ENCODE measurements at places on chromosomes 5 and 9.

DNA sequence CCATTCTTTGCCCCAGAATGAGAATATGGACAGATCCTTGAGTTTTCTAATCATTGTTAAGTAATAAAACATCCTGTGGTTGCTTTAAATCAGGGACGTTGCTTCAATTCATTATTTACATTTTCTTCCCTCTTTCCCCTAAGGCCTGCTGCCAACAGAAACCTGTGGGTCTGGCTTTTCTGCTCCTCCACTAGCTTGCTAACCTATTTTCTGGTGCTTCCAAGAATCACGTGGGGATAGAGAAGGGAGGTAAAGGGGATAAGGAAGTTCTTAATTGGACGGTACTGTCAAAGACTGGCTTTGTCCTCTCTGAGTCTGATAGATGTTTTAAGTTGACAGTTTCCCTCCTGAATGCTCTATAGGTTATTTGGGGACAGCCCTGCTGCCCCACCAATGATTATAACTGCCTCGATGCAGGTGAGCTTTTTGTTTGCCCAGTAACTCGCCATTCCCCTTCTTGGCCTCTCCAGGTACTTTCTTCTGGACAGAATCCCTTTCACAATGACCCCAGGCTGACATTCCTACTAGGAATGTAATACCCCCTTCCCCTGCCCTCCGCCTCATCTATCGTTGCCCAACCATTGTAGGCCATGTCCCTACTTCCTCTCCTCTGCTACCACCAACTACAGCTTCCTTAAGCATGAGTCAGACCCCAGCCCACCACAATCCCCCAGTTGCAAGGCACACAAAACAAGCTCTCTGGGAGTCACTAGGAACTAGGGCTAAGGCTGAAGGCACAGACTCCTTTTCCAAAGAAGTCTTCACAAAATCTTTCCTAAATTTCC, 19.9 kb upstream of the CPEB4 start:
- no peaks in the 10 kb centered on the region for H3K27me3 ChIP-seq
- no peak overlapping the region for H3K4me3 ChIP-seq
- DNase-seq, result no peak
- H3K36me3 ChIP-seq, result no peaks in the 10 kb centered on the region

DNA sequence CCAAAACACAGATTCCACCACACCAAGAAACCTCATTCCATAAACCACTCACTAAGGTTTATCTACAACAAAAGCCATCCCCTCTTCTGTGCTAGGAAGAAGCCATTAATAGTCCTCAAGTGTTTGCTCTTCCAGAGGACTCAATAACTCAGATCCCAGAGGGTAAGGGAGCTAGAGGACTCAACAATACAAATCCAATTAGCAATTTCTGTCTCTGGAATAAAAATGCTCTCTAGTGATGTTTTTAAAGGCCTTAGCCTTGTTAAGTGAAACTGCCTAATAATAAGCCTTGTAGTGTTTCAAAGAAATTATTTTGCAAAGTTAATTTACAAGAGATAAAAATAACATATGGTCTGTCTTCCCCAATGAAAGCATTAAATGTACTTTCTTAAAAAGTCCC, 942.4 kb downstream of the CDH12 start:
- no peak for DNase-seq
- no peak overlapping the region for H3K4me3 ChIP-seq
- no peaks in the 10 kb centered on the region for H3K36me3 ChIP-seq
- H3K27me3 ChIP-seq, result peaks cover 32% of the 10 kb centered on the region
- H3K27ac ChIP-seq, result no peak overlapping the region
- no peaks in the 10 kb centered on the region for H3K4me1 ChIP-seq

DNA sequence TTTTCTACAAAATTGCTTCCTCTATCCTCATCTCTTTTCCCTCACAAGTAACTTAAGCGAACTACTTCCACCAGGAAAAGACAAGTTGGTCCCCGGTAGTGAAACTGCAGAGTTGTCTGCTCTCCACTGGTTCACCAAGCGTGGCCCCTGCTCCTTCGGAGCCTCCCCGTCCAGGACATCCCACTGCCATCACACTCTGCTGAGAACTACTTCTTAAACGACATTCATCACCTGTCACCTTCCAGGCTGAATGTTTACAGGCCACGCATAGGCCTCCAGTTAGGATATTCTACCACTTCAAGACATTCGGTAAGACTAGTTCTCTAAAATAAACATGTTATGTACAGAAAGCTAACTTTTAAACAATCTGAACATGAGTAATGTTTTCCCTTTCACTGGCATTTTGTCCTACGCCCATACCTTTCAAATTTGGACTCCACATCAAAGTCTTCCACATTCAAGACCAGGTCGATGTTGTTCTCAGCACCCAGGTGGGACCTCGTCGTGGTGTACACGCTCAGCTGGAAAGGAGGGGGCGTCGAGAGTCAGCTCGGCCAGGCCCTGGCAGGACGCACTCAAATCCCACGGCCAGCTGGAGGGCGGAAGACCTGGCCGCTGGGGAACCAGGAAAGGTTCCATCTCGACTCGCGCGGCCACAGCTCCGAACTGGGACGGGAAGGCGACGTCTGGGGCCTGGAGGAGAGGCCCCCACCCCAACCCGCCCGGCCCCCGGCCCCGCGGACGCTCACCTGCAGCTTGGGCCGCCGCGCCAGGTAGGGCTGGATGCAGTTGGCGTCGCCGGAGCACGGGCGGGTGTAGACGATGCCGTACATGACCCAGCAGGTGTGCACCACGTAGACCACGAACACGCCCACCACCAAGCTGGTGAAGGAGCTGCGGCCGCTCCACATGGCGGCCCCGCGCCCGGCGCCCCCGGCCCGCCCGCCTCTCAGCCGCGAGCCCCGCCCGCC, 683 bp downstream of the CLPTM1L start:
- peaks cover 17% of the 10 kb centered on the region for H3K36me3 ChIP-seq
- DNase-seq, result no peak
- peak overlapping the region; percentile 87 for H3K27ac ChIP-seq
- H3K4me3 ChIP-seq, result peak overlapping the region; percentile 82
- no peaks in the 10 kb centered on the region for H3K27me3 ChIP-seq

GRCh38 chr5:139482050-139482889, at the start of gene STING1:
Gene STING1 (minus strand): TSS chr5:139482758. CDS start chr5:139481704, 1,054 bp downstream.
- H3K27me3 ChIP-seq, result no peaks in the 10 kb centered on the region
- no peaks in the 10 kb centered on the region for H3K36me3 ChIP-seq
- H3K4me1 ChIP-seq, result peaks cover 33% of the 10 kb centered on the region
- peak within 1 kb of the TSS; percentile 27 for H3K4me3 ChIP-seq
- H3K27ac ChIP-seq, result peak within 1 kb of the TSS; percentile 94

DNA sequence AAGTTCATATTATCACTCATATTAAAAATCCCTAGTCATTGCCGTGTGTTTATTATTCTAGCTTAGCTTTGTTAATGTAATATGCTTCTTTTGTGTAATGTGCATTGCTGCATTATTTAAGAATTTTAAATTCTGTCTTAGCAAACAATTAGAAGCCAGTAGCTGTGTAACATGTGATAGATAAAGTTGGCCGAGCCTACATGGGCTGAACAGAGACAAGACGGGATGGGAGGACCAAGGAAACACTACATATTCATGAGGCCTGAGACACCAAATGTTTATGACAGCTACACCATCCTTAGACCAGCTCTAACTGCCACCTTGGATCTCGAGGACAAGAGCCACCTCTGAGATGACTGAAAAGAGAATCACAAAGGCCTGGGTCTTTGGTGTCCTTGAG, 51.0 kb upstream of the COL15A1 start:
- H3K36me3 ChIP-seq, result peaks cover 2% of the 10 kb centered on the region
- H3K27ac ChIP-seq, result no peak overlapping the region
- DNase-seq, result no peak
- peaks cover 5% of the 10 kb centered on the region for H3K27me3 ChIP-seq
- H3K4me3 ChIP-seq, result no peak overlapping the region
- peaks cover 10% of the 10 kb centered on the region for H3K4me1 ChIP-seq

DNA sequence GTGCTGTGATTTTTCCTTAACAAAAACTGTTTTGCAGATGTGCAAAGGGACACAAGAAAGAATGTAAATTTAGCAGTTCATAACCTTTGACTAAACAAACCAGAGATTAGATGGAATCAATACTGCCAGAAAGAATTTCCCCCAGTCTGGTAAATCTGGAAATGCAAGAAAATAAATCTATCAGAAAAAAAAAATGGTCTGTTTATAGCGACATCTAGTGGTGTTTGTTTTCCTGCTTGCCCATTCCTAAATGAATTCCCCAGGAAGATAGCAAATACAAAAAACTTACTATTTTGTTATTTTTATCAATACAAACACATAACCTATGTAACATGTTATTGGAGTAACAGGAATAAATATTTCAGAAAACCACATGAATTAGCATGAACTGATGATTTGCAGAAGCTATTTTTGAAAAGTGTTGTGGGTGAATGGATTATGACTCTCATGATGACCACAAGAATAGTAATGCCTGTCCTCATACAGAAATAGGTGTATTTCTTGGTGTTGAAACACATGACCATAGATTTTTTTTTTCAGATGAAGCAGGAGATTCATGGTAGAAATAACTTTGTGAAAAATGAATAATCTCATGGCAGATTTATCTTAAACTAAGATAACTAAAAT, 1703.8 kb downstream of the MAT2B start:
- no peaks in the 10 kb centered on the region for H3K36me3 ChIP-seq
- no peaks in the 10 kb centered on the region for H3K27me3 ChIP-seq
- peak overlapping the region; percentile 81 for H3K27ac ChIP-seq
- H3K4me3 ChIP-seq, result peak overlapping the region; percentile 28

Data from mesothelial cell of epicardium (in vitro differentiated cells).